ENCODE measurements at places on chromosomes 3 and 15.

GRCh38 chr3:193465992-193466608 lies 87.5 kb upstream of the ATP13A5 start:
- DNase-seq, result no peak

- no peak for DNase-seq
Measured at GRCh38 chr3:197111685-197112084, 82.1 kb upstream of the MELTF start.

DNA sequence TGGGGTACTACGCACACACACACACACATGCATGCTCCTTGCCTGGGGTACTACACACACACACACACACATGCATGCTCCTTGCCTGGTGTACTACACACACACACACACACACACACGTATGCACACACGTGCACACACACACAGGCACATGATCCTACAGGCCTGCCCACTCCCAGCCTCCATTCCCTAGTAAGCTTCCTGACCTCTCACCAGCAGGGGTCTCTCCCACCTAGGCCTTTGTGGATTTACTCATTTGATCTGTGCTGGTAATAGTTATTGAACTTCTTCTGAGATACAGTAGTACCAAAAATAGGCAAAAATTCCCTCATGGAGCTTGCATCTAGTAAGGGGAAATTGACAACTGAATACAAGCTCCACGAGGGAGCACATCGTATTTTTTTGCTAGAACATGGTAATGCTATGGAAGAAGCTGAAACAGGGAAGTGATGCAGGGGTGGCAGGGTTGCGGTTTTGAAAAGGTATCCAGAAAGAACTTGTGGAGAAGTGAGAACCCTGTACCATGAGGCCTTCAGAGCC lies 19.1 kb downstream of the TTC21A start:
- DNase-seq, result peak; percentile 51

- peak; percentile 92 for DNase-seq
Measured at GRCh38 chr15:67085818-67086636, 20.6 kb downstream of the SMAD3 start.

GRCh38 chr3:38039101-38039898 lies at the start of gene DLEC1:
Gene DLEC1 (plus strand): TSS chr3:38039208. CDS start chr3:38039226, 18 bp downstream.
- DNase-seq, result no peak

- DNase-seq, result no peak
Measured at GRCh38 chr3:148854061-148854460, 11.0 kb upstream of the CPA3 start.

DNA sequence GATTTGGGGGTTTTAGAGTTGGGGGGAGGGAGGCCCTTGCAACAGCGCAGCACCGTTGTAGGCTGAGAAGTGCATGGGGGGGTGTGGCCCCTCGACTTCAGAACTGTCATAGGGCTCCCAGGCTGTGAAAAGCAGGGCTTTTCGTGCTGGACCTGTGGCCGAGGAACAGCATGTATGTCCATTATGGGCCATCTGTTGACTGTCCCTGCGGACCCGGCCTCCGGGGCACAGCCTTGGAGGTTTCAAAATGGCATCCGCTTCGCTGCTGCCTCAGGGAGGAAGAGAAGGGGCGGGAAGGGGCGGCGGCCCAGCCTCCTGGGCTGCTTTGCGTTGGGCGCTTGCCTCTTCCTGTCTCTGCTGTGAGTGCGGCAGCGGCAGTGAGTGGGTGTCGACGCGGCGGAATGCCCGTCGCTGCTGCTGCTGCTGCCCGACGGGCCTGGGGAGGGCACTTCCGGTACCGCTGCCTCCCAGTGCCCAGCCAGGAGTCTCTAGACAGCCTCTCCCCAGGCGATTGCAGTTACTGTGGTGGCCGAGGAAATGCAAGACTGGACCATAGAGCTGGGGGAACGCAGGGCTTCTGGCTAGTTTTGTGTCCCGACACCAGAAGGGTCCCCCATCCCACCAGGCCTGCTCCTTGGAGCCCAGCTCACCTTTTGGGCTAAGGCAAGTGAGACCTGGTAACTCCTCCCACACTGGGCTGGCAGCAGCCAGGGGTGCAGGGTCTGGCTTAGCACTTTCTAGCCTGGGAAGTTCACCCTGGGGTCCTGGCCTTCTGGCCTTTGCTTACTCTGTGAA lies 1.9 kb downstream of the GNAI2 start:
- peak; percentile 95 for DNase-seq

DNA sequence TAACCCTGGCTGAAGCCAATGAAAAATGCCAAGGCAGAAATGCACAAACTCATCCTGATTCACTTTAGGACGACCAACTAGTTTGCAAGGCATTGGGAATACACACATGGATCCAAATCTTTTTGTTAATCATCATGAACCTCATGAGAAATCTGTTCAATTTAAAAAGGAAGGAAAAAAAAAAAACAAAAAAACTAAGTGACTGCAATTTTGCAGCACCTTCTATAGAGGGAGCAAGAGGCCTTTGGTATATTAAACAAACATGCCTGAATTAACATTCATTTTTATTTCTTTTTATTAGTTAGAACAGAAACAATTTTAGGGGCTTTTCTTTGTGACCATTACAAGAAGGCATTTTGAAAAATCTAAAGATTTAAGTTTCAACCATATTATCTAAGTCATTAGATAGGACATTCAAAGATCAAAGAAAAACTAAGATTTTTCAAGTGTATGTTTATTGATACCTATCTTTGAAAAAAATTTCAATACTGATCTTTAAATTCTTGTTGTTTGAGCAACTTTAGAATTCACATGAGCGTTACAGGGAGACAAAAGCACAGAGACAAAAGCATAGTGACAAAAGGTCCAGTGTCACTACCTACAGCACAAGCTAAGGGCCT lies 182.4 kb downstream of the CBLB start:
- DNase-seq, result peak; percentile 74

- no peak for DNase-seq
Measured at GRCh38 chr15:92142242-92143232, 251.1 kb upstream of the ST8SIA2 start.

GRCh38 chr15:70376929-70377691 lies 279.4 kb upstream of the TLE3 start:
- DNase-seq, result peak; percentile 85

GRCh38 chr15:99057697-99058420 lies 47.0 kb upstream of the SYNM start:
- no peak for DNase-seq

- DNase-seq, result no peak
Measured at GRCh38 chr15:26632500-26632899, 140.4 kb downstream of the GABRB3 start.

DNA sequence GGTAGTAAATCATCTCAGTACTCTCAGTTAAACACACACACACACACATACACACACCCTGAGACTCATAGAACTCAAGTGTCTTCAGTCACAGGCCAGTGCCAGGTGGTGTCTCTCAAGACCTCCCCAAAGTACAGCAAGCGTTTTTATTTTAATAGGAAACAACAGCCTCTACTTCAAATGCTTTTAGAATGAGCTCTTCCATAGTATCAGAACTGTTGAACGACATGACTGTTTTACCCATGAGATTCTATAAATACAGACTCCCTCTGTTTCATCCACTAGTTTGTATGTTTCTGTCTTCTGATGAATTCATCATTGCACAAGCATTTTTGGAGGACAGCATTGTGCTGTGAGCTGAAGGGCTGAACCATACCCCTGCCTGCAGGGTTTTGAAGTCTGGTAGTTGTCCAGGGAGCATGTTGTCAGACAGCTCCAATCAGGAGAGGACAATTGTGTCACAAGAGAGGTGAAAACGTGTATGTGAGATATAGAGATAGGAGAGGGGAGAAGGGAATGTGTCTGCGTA lies 201.0 kb upstream of the BCL6 start:
- peak; percentile 74 for DNase-seq

GRCh38 chr3:67819447-67819846 lies 165.0 kb upstream of the SUCLG2 start:
- DNase-seq, result no peak

GRCh38 chr3:14780927-14781507 lies 37.7 kb upstream of the FGD5 start:
- DNase-seq, result peak; percentile 71

DNA sequence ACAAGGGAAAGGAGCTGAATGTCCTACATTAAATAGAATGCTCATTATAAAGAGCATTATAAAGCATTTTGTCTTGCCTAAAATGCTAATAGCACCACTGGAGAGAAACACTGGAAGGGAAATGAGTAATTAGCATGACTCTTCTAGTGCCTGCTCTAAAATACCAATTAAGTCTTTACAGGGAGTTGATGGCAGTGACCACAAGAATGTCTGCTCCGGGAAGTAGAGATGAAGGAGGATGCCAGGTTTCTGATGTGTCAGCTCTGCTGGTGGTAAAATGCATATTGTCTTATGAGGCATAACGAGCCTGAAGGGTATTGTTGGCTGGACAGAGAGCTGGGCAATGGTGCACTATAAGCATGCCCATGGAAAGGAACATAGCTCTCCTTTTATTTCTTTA lies 49.5 kb downstream of the MYLK start:
- peak; percentile 94 for DNase-seq

GRCh38 chr15:59966262-59966661 lies 37.8 kb upstream of the FOXB1 start:
- no peak for DNase-seq

- no peak for DNase-seq
Measured at GRCh38 chr15:51814606-51815005, 14.8 kb upstream of the TMOD3 start.

DNA sequence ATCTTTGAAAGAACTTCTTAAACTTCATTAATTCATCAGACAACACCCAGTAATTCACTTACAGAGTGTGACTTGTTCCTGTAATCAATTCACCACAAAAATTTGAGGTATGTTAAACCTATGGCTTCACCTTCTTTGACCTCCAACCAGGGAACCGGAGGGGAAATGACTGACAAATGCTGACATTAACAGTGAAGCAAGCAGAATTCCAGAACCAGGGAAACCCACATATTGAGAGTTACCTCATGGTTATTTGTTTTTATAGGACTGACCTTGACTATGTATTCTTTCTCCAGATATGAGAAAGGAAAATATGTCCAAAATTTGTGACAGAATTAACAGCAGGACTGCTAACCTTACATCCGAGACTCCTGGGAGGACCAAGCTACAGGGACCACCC lies 2.7 kb downstream of the P3H2 start:
- DNase-seq, result no peak

DNA sequence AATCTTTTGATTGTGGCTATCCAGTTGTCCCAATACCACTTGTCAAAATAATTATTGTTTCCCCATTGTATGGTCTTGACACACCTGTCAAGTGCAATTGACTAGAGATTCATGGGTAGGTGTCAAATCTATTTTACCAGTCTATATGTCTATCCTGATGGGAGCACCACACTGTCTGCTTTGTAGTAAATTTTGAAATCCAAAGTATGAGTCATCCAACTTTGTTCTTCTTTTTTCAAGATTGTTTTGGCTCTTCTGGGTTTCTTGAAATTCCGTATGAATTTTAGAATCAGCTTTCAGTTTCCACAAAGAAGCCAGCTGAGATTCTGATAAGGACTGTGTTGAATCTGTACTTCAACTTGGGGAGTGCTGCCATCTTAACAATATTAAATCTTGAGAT lies 71.9 kb downstream of the CSNK1G1 start:
- peak; percentile 67 for DNase-seq

DNA sequence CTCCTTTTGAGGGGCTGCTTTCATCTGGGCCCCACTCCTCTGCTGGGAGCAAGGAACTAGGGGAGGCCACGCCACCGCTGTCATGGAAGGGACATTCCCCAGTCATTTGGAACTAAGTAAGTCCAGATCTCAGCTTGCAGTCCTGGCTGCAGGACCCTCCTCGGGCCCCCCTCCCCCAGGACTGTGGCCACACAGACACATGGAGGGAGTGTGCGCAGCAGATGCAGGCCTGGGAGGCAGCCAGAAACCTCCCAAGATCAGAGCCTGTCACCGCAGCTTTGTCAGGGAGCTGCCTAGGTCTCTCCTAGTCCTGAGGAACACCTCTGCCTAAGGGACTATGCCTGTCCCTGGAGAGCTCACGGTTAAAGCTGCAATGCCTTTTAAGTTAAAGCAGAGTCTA lies 7.3 kb upstream of the SEMA3F start:
- DNase-seq, result peak; percentile 20

DNA sequence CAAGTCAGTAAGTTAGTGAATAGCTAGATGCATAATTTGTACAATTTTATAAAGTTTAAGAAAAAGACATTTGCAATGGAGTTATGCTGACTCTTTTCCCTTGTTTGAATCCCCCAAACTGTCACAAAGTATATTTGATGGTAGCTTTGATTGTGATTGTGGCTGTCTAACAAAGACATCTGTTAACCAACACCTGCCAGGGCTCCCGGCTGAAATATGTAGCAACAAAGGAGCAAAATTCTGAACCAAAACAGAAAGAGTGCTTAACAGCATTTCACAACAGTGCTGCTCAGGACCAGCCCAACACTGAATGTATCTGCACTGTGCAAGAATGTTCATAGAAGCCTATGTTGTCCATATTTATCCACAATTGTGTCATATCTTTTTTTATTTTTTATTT lies 39.4 kb downstream of the LEO1 start:
- peak; percentile 4 for DNase-seq

DNA sequence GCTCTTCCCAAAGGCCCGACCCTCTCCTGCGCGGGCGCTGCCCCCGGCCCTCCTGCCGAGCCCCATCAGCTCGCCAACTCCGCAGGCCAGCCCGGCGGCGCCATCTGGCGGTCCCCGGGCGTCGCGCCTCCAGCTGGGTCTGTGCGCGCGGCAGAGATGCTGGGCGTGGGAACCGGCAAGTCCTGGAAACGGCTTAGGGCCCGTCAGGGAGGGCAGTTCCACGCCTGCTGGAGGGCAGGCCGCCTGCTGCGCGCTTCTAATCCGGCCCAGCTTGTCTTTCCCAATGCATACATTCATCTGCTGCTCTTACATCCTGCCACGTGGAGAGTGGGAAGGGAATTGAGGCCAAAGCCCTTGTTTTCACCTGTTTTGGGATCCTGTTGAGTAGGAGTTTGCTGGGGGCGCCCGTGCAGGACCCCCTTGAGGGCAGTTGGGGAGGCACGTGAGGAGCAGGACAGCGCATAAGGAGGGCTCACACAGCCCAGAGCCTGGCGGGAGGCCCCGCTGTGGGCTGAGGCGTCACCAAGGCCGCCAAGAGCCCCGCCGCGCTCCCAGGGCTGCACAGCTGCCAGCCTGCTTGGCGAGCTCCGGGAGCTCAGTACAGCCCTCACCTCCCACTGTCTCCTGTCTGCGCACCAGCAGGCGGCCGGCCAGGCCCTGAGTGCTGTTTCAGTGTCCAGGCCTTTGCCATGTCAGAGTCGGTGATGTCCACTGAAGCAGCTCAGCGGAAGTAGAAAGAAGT lies 165.6 kb downstream of the NSMCE3 start:
- peak; percentile 90 for DNase-seq

- DNase-seq, result no peak
Measured at GRCh38 chr3:16935781-16936180, 51.0 kb downstream of the PLCL2 start.

DNA sequence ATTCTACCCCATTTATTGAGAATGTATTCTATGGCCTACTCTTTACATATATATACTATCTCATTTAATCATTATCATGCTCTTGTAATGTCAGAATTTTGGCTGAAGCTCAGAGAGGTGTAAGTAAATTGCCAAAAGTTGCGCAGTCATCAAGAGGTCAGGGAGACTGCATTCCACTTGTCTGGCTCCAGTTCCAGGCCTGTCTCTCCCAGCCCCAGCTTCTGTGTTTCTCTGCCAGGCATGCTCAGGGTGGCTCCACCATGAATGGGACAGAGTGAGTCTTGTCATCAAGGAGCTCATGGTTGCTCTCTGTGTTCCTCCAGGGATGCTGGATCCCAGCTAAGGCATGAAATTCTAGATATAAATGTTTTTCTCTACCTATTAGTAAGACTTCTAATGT lies 635.1 kb upstream of the MDFIC2 start:
- no peak for DNase-seq
